Hematopoietic multipotent progenitor cell treated with erythropoietin and hydrocortisone succinate and interleukin-3 and kit ligand, for 15 days (in vitro differentiated cells): ENCODE measurements at places on chromosomes 3 and 15.

DNA sequence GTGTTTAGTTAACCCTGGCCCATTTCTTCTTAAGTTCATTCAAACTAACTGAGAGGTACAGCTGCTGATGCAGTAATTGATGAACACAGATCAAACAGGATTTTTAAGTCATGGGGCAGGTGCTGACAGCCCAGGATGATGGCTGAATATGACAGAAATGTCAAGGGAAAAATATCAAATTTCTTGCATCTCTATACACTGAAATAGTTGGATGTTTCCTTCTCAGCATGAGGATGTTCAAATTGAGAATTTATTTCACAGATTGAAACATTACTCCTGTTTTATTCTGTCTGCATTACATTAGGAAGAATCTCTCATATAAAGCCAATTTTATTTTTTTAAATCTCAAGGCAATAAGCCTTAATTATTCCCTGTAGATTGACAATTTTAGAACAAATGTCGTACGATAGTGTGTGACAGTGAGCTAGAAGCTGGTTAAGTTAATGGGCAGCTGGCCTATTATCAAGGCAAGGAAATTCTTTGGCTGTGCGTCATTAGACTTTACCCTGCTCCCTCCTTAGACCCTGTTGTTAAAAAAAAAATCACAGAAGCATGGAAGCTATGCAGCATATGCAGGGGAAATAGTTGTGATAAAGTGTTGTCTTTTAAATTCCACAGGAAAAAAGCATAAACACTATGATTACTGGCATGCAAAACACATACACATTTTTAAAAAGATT lies 183.8 kb upstream of the KCNMB2 start:
- DNase-seq, result no peak

- no peak for DNase-seq
Observed at GRCh38 chr3:72285502-72285901, 500.6 kb upstream of the PROK2 start.

GRCh38 chr15:44536302-44536961 lies 515 bp upstream of the EIF3J start:
- peak; percentile 82 for DNase-seq

DNA sequence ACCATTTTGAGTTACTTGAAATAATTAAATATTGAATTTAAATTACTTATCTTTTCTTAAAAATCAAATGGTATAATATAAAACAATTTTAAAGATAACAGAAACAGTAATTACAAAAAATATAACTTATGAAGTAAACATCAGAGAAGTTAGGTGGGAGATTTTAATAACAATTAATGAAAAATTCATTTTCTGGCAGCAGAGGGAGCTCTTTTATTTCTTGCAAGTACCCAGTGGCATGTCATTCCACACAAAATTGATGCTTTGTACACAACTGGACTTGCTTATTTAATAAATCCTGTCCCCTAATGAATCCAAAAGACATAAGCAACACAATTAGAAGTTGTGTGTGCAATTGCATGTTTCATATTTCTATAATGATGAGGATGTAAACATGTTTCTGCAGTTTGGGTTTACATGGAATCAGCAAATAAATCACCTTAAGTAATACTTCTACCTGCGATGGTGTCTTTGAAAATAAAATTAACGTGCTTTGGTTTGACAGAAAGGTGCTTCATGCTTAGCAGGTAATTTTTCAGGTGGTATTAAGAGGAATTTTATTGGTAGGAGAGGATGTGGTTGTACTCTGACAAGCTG lies 861.3 kb downstream of the ZPLD1 start:
- DNase-seq, result no peak

- DNase-seq, result no peak
Observed at GRCh38 chr3:57252404-57252803, 24.9 kb downstream of the APPL1 start.

DNA sequence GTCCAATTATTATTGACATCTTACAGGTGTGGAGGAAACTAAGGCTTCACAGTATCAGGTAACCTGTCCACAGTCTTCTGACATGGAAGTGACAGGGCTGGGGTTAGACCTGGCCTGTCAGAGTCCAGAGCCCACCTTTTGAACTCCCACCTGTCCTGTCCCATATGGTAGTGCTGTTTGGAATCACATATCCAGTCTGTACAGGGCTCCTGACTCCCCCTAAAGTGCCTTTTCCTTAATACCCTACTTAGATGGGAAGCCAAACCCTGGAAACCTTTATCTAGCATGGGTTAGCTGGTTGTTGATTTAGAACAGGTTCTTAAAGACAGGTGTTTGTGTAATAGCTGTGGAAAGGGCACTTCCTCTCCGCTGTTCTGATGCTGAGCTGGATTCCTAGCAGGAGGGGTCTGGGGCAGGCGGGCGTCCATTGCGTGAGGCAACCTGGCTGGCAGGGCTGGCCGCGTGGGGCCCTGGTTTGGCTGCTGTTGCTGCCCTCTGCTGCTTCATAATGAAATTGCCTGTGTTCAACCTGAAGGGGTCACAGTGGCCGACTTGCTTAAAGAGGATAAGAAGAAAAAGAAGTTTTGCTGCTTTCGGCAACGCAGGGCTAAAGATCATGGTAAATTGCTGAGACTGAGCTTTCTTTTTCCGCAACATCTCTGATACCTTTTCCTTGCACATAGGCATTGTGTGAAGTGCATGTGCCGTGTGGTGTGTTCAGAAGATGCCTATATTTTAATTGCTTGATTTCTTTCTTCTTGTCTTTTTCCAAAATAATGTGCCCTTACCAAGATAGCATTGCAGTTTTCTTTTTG lies 136.2 kb downstream of the CHDH start:
- peak; percentile 19 for DNase-seq

- no peak for DNase-seq
Observed at GRCh38 chr3:100370756-100371155, 30.1 kb downstream of the TOMM70 start.

- DNase-seq, result no peak
Observed at GRCh38 chr3:125078951-125079674, 23.3 kb upstream of the HEG1 start.
